ENCODE measurements at places on chromosomes 6 and 20.

DNA sequence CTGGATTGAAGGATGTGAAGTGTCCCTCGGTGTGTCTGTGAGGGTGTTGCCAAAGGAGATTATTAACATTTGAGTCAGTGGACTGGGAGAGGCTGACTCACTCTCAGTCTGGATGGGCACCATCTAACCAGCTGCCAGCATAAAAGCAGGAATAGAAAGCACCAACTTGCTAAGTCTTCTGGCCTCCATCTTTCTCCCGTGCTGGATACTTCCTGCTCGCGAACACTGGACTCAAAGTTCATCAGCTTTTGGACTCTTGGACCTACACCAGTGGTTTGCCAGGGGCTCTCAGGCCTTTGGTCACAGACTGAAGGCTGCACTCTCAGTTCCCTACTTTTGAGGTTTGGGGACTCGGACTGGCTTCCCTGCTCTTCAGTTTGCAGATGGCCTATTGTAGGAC, 220.3 kb upstream of the LRFN2 start:
- DNase-seq, result no peak

DNA sequence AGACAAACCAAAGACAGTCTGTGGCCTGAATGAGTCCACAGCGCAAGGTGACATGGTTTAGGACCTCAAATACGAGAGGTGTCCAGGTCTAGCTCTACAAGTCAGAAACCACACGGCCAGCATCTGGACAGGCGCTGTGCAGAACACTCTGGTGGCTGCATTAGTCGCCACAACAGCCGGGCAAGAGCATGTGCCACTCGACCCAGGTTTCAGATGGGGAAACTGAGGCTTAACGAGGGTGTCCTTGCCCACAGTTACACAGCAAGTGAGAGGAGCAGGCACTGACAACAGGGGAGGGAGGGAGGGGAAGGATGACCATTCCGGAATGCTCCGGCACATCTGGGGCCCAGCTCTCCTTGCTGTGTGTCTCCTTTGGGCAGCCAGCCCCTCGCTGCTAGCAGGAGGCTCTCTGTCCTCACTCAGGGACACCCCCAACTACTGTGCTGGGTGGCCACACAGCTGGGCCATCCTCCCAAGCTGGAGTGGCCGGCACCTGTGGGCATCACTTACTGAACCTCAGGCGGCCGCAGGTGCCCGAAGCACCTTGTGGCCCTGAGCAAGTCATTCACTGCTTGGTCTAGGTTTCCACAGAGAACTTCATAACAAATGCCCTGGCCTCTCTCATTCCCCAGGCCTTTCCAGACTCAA, 6.6 kb downstream of the DLL1 start:
- no peak for DNase-seq

DNA sequence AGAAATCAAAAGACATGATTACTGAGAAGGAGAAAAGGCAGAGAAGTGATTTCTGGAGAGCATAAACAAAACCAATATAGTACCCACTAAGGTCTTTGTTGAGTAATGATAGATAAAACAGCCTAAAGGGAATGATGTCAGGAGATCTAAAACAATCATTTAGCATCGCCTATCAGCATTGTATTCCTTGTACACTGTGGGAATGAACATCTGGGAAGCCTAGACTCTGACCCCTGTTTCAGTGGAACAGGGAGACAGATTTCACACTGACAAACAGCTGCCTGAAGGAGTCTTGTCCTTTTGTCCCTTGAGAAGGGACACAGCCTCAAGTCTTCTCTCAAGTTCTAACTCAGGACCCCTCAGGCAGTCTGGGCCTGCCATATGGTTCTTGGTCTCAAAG, 1.7 kb downstream of the ASIP start:
- DNase-seq, result no peak

DNA sequence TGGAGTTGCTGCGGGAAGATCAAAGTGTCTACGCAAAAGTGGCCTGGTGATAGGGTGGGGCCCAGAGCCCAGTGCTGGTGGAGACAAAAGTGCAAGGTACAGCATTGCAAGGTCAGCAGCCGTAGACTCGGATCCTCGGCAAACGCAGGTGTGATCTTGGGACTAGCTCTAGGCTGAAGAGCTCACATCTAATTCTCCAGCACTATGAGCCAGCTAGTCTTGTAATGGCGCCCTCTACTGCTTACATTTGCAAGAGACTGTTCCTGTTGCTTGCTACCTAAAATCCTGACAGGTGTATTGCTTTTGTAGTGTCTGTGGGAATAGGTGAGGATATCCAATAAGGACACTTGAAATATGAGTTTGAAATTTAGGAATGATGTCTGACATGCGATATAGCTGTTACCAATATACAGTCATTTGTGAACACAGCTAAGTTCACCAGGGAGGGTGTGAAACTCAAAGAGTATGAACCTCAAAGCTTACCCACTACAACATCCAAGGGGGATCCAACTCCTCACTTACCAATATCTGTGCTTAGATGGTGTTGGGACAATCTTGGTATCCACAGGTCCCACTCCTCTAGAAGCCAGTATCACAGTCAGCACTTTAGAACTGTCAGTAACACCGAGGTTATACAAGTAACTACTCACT, 58.4 kb downstream of the PDE7B start:
- DNase-seq, result no peak

DNA sequence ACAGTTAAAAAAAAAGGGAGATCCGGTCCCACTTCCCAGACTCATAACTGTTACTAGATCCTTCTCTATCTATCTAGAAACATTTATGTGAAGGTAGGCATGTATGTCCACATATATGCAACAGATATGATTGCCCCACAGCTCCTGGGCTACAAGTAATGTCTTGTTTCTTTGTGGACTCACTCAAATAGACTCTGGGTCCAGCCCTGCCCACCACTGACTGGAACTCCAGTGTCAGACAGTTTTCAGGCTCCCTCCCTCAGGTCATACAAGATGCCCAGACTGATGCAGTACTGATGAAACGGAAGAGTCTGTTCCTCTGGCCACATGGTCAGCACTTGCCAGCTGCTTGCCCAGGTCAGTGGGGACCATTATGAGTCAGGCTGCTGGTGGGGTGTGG, 30.8 kb upstream of the IER3 start:
- DNase-seq, result no peak

DNA sequence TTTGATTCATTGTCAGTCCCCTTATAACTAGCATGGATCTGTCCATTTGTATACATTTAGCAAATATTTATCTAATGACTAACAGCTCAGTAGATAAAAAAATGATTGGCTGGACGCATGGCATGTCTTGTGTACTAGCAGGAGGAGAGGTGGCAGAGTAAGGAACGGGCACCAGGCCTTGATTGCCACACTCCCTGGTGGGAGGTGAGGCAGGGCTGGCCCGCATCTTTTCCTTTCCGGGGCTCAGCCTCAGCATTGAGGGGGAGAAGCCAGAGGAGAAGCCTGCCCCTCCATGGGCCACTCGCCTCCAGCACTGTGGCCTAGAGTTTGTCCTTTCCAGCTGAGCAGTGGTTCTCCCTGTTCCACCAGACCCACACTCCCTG, 84.9 kb upstream of the TMEM181 start:
- peak; percentile 39 for DNase-seq

- DNase-seq, result no peak
These were observed 155.6 kb downstream of the CD83 start for GRCh38 chr6:14273191-14273590.

DNA sequence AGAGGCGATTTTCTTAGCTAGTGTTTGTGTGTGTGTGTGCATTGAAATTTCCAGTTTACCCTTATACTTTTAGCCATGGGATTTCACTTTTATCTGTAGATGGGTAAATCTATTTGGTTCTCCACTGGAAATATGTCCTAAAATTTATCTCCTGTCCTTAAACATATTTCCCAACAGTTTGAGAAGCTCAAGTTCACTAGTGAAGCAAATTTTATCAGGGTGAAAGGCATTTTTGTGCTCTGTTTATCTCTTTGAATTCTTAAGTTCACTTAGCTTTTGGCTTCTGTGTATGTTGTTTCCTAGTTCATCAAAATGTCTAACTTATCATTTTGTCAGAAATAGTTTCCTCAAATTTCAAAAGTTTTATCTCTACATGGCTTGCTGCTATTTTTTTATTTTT, 561.6 kb downstream of the PHF3 start:
- DNase-seq, result no peak

DNA sequence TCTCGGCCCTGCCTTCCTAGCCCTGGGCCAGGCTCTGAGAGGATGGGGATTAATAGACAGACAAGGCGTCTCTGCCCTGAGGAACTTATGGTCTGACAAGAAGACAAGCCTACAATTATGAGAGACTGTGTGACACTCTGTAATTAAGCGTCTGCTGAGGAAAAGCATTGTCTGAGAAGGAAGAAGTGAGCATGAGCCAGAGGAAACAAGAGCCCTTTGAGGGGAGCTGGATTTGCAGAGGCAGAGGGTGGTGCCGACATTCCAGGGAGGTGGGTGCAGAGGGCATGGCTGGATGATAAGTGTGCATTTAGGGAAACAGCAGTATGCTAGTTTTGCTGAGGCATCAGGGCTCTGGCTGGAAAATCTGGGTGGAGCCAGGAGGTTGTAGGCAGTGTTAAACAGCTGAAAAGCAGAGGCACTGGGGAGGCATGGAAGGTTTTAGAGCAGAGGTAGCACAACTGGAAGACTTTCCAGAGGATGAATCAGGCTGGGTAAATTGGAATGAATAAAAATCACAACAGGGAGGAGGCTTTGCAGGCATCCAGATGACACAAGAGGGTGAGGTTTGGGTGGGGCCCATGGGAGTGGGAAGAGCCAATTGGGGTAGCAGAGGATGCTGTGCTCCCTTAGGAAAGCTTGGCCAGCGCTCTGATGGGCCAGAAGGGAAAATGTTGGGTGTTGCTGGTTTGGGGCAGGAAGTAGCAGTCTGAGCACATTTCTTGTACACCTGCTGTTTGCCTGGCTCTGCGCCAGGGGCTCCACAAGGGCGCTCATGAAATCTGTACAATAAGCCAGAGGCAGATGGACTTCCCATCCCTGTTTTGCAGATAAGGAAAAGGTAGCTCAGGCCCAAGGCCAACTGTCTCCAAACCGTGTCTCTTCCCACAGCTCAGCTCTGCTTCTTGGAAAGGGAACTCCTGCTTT, 74.0 kb upstream of the MYL9 start:
- DNase-seq, result peak; percentile 78

- DNase-seq, result no peak
These were observed 12.5 kb downstream of the ITPR3 start for GRCh38 chr6:33633462-33634158.

- no peak for DNase-seq
These were observed 200.3 kb upstream of the FAM83B start for GRCh38 chr6:54646069-54646950.

DNA sequence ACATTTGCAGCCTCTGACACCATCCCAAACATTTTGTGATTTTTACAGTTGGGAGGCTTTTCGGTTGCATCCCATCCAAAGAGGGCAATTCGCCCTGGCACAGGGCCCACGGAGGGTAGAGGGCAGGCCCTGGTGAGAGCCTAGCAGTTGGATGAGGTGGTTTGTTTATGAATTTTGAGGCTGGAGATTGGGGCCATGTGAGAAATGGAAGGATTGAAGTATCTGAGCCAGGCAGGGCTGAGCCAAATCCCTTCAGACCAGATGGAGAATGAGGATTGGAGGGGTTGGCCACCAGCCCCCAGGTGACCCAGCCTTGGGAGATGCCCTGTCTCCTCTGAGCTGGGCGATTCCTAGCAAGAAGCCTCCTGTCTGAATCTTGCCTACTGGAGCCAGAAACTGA, 52.6 kb upstream of the CCDC167 start:
- DNase-seq, result no peak

- DNase-seq, result no peak
These were observed 53.7 kb upstream of the LYRM2 start for GRCh38 chr6:89692256-89692655.

- no peak for DNase-seq
These were observed 144.9 kb downstream of the TRMT11 start for GRCh38 chr6:126131246-126131645.

- no peak for DNase-seq
These were observed 73.4 kb upstream of the FRMD1 start for GRCh38 chr6:168152306-168152963.

- no peak for DNase-seq
These were observed 110.7 kb upstream of the ADGRF1 start for GRCh38 chr6:47152666-47153403.

- DNase-seq, result no peak
These were observed 404.4 kb downstream of the MAFB start for GRCh38 chr20:40284611-40285010.

GRCh38 chr20:64063389-64064144, 569 bp downstream of the TCEA2 start:
- DNase-seq, result no peak

- DNase-seq, result no peak
These were observed 181.8 kb downstream of the SASH1 start for GRCh38 chr6:148524471-148524882.

DNA sequence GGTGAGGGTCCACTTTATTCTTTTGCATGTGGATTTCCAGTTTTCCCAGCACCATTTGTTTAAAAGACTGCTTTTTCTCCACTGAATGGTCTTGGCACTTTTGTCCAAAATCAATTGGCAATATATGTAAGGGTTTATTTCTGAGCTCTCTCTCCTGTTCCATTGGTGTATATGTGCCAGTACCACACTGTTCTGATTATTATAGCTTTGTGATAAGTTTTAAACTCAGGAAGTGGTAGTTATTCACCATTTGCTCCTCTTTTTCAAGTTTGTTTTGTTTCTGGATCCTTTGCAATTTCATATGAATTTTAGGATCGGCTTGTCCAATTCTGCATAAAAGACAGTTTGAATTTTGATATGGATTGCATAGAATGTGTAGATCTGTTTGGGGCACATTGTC, 4.4 kb downstream of the ZGPAT start:
- DNase-seq, result no peak

DNA sequence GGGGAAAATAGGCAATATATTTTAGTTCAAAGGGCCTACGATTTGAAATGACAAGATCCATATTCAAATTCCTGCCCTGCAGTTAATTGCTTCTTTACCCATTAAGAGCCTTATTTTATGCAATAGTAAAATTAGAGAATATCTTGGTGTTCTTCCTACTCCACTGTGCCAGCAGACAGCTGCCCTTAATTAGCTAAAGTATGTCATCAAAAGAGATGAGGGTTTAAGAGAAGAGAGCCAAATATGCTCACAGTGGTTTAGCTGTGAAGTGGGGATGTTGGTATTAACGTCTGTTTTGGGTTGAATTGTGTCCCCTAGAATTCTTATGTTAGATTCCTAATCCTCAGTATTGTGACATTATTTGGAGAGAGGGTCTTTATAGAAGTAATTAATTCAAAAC, 148.1 kb downstream of the MOXD1 start:
- no peak for DNase-seq

- DNase-seq, result no peak
These were observed 2.5 kb downstream of the CALHM4 start for GRCh38 chr6:116556065-116556464.

DNA sequence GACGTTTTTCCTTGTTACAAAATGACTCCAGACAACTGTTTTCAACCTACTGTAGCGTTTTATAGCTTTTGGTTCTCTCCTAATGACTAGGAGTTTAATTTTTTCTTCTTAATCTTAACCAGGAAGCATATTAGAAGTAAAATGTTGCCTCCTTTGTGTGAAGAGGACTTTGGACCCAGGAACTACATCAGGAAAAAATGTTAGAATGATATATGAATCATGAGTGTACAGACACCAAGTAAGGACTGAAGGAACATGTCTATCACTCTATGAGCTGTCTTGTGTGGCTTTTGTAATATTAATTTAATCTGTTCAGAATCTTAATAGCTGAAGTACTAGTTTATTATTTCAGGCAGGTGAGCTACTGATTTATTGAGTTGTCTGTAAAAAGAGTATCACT, 71.0 kb upstream of the MARCKS start:
- DNase-seq, result no peak
